ENCODE measurements at places on chromosomes 11 and 22. TPM values are rescaled to one million over a fixed set of nuclear protein-coding genes. Genes with fewer than 3 reads are reported as not detected.

The MPZL2 gene
- total RNA-seq, result 50.6 TPM

DNA sequence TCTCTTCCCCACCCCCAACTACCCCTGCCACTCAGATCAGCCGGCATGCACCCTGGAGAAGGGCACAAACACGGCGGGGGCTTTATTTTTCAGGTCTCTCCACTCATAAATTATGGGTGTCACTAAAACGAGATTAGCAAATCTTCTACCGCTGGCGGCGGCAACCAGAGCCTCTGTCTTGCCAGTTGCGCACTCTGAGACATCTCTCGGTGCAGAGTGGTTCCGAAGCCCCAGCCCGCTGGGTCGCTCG lies 125.3 kb upstream of the C11orf58 start:
- DNase-seq, result no peak

DNA sequence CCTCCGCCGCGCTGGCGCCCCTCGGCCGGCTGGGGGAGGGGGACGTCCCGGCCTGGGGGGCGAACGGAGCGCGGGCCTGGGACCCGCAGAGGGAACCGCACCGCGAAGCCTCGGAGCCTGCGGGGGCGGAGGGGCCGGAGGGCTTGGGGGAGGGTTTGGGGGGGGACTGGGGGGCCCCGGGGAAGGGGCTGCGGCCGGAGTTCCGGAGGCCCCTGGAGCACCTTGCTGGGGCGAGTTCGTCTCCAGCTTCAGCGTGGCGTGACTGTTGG lies 261 bp upstream of the SCT start:
- no peak for DNase-seq

DNA sequence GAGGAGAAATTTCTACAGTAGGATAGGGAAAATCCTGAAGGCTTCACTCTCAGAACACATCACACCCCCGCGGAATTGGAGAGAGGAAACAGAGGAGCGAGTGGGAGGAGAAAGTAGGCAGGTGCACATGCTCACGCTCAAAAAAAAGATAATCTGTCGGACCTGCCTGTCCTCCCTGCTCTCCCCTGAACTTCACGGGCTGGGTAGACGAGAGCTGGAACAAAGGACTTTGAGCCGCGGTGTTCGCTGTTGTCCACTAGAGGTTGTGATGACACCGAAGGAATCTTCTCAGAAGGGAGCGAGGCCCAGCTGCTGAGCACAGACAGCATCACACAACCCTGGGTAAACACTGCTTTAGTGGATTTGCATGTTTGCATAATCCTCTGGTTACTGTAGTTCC lies 5.0 kb downstream of the SEZ6L start:
- peak; percentile 57 for DNase-seq
